ENCODE measurements at places on chromosomes 13 and 19.

DNA sequence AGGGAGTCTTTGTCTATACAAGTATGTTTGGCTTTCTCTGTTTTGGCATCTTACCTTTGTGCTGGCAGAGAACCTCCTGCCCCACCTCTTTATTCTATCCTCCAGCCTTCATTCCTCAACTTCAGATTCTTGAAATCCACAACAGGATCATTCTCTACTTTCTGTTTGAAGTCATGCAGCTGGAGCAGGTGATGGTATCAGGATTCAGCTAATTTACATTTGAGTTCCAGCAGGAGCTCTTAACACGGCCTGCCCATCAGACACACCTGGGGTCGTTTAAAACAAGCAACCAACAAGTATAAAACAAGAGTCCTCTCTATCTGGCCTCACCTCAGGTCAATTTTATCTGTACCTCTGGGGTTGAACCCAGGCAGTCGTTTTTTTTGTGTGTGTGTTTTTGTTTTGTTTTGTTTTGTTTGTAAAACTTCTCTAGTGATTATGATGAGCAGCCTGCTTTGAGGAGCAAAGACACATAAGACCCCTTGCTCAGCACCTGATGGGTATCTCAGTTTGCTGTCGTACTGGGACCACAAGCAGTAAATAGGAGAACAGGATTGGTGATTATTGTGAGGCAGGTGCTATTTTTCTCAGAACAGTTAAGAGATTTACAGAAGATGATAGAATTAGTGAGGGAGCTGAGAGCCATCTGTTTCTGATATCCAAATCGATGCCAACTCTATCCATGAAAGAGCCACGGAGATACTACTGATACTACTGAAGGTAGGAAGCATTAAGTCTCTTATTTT is 78.4 kb downstream of the GPC6 start:
- no peak for DNase-seq

- no peak for DNase-seq
Observed at GRCh38 chr13:28615916-28616446, 42.9 kb upstream of the POMP start.

- no peak for DNase-seq
Observed at GRCh38 chr19:19278315-19278714, 5.2 kb upstream of the TM6SF2 start.

GRCh38 chr19:42166316-42166715 is 34.1 kb upstream of the POU2F2 start:
- DNase-seq: no peak

GRCh38 chr13:34416971-34417380 is 525.1 kb upstream of the NBEA start:
- DNase-seq: no peak

GRCh38 chr13:37344056-37344455 is 238.6 kb upstream of the CSNK1A1L start:
- no peak for DNase-seq

DNA sequence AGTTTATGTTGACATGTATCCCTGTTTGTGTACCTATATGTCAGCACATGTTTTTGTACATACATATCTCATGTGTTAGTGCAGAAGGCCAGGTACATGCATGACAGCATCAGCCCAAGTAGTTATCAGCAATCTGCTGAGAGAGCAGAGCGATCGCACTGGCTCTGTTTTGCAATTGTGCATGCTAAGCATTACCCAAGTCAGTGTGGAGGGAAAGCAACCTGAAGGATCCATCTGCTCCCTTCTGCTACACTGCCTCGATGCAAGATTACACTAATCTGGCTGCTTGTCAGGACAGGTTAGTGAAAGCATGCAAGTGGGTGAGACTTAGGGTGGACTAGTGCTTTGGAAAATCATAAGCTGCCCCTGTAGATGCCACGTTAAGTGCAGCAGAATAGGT is 211.8 kb downstream of the PCCA start:
- no peak for DNase-seq

GRCh38 chr19:10780368-10780767 is 55.6 kb downstream of the TMED1 start:
- no peak for DNase-seq

- DNase-seq: no peak
Observed at GRCh38 chr13:109682534-109683244, 103.7 kb downstream of the IRS2 start.

GRCh38 chr19:15532779-15533521 is 24.6 kb downstream of the CYP4F22 start:
- DNase-seq: no peak

DNA sequence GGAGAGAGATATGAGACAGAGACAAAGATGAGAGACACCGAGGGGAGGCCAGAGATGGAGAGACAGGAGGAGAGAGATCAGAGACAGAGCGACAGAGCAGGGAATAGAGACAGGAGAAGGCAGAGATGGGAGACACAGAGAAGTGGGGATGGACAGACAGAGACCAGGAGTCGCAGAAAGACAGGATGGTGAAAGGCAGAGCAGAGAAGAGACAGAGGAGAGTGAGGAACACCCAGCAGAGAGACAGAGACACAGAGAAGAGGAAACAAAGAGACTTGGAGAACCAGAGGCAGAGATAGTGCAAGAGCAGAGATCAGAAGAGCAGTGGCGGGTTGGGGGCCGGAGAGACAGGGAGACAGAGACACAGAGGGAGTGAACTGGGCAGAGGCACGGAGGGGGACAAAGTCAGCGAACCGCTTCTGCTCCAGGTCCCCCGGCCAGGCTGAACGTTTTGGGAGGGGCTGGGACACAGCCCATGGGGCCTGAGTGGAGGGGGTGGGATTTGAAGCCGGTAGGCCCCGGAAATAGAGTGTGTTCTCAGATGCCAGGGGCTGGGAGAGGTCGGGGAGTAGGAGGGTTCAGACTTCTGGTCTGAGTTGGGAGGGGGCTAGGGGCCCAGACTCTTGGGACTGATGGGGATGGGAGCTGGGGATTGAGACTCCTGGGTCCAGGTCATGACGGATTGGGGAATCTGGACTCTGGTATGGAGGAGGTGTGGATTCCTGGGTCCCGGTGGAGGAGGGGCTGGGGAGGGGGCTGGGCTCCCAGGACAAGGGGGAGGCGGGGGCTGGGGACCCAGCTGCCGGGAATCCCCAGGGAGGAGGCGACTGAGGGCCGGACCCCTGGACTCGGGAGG is 654 bp downstream of the ZNF579 start:
- DNase-seq: no peak

DNA sequence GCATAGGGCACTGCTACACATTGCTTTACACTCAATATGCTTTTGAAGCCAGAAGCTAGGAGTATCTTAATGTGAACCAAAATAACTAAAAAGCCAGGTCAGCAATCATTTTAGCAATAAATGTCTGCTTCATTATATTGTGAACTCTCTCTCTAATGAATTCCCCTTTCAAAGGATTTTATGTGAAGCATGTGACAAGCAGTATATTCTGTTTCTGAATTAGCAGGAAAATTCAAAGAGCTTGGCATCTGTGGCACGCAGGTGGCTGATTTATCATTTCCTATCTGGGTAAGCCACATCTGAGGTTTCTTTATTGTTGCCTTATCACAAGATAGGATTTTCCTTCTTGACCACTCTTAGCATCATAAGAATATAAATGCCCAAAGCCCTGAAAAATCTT is 56.8 kb upstream of the KLF12 start:
- DNase-seq: no peak

GRCh38 chr13:67377919-67378318 is 147.8 kb upstream of the PCDH9 start:
- DNase-seq: no peak

DNA sequence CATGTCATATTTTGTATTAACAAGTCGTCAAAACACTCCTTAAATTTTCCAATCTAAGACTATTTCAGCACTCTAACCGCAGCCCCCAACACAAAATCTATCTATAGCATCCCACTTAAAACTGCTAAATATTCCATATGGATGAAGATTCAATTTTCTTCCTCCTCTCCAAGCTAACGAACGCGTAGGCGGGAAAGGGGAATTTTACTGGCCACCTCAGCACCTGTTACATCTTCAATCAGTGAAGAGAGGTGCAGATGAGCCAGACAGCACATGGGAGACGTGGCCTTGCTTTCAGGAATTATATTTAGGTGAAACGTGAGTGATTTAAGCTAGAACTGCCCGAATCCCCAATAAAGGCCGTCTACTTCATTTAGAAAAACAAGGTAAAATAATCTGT is 1.1 kb downstream of the RBM26 start:
- DNase-seq: no peak

DNA sequence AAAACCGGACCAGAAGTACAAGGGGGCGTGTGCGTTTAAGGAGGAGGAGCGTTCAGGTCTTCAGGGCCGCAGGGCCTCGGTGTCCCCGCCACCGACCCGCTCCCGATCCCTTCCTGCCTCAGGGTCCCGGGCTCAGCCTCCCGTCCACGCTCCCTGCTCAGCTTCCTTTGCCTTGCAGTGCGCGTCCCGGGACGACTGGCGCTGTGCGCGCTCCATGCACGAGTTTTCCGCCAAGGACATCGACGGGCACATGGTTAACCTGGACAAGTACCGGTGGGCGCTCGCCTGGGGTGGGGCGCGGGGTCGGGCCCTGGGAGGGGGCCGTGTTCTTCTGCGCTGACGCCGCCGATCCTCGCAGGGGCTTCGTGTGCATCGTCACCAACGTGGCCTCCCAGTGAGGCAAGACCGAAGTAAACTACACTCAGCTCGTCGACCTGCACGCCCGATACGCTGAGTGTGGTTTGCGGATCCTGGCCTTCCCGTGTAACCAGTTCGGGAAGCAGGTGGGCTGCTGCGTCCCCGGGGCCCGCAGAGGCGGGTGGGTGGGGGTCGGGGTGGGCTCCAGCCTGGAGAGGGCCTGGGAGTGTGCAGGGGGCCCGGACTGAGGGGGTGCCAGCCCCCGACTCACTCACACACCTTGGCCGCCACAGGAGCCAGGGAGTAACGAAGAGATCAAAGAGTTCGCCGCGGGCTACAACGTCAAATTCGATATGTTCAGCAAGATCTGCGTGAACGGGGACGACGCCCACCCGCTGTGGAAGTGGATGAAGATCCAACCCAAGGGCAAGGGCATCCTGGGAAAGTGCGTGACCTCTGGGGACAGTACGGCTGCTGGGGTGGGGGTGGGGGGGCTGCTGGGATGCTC is 1.4 kb downstream of the GPX4 start:
- DNase-seq: no peak

GRCh38 chr13:75399168-75399878 is 82.6 kb downstream of the TBC1D4 start:
- no peak for DNase-seq

GRCh38 chr13:40172878-40173277 is 493.6 kb downstream of the FOXO1 start:
- no peak for DNase-seq

DNA sequence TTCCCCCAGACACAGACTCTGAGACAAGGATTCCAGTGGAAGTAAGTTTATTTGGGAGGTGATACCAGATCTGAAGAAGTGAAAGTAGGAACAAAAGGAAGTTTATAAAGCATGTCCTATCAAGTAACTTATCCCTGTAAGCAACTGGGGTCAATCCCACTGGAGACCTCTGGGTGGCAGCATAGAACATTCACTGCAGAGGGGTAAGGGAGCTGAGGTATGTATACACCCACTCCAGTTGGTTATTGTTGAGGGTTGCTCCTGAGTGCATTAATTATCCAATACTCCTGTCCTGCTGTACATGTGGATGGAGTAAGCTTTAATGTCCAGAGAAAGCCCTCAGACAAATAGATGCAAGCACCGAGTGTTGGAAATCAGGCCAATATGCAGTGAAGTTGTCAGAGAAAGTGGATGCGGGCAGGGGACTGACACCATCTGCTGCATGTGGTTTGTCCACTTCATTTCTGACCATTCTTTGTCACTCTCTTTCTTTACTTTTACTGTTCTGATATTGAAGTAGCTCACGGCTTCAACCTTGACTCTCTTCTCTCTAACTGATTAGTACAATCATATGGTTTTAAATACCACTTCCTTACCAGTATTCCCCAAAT is 46.7 kb downstream of the NOTCH3 start:
- no peak for DNase-seq

DNA sequence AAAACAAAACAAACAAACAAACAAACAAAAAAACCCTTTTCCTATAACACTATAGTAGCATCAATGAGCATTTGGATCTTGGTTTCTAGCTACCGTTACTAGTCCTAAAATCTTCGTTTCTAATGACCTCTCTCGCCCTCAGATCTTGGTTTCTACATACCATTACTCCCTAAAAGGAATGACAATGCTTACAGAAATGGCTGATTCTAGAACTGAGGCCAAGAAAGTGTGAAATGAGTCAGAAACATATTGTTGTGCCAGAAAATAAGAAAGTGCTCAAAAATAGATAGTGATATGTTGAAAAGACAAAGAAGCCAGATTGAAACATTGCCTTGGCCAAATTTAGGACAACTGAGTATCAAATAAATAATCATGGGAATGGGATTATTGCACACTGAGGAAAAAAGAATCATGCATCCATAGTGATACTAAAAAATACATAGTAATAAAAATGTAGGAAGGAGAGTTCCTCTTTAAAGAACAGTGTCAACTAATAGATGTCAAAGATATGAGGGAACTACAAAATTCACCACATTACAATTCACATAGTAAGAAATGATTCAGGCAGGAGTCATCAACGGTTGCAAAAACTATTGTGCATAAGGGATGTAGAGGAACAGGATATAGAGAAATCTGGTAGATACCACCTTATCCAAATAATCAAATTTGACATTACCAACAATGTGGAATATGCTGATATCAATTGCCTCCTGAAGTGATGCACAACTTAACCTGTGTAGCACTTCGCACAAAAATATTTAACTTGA is 386.6 kb downstream of the DIAPH3 start:
- DNase-seq: peak; percentile 79

GRCh38 chr19:46529622-46530451 is 34.2 kb upstream of the PNMA8B start:
- no peak for DNase-seq

DNA sequence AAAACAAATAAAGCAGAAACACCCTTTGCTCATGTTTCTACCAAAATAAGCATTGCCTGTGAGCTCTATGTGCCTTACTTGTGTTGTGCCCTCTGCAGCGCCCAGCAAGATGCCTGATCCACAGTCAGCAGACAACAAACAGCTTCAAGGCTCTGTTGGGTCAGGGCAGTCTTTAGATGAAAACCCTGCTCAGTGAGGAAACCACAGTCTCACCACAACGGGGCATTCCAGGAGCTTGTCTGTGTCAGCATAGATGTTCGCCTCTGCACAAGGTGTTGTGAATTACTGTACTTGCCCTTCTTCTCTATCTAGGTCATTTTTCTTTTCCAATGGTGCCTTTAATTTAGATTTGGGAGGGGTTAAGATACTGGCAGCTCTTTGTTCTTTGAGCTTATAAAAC is 251.9 kb downstream of the COL4A1 start:
- no peak for DNase-seq

DNA sequence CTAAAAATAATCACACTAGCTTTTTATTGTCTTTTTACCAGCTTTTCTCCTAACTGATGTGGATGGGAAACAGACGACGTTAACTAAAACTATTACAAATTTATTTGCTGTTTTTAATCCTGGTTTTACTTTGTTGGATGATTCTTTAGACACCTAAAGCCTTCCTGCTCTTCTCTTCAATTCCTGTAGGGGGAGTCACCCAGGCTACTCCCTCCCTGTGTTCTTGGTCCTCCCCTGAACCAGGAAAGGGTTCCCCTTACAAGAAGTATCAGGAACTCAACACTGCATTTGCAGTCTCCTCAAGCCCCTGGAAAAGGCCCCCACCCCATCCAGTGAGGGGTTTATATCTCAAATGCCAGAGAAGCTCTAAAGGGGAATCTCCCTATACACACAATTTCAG is 206.1 kb downstream of the SUCLA2 start:
- DNase-seq: peak; percentile 22

- no peak for DNase-seq
Observed at GRCh38 chr19:55275851-55276719, 3.8 kb downstream of the HSPBP1 start.

- DNase-seq: no peak
Observed at GRCh38 chr19:10864538-10864899, 6.8 kb upstream of the CARM1 start.

All from SW 1271 (cell line).